ENCODE measurements at places on chromosomes 7 and 10.

GRCh38 chr10:30705101-30705624 lies 75.6 kb upstream of the LYZL2 start:
- no peak for DNase-seq

GRCh38 chr7:92736870-92737269 lies 99.5 kb downstream of the CDK6 start:
- no peak for DNase-seq

DNA sequence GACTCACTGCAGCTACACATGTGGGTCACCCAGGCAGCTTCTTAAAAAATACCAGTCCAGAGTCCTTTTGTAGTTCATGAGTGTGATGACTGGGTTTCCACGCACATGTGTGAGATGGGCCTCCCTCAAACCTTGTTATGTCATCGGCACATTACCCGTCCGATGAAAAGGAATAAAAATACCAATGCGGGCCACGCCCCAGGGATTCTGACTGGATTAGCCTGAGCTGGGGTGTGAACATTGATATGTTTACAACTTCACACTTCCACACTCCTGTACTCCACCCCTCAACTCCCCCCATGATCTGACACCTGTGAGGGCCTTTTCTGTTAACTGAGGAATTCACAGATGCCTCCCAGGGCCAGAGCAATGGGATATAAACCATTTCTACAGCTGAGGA lies 6.2 kb downstream of the SLC29A3 start:
- DNase-seq, result no peak

DNA sequence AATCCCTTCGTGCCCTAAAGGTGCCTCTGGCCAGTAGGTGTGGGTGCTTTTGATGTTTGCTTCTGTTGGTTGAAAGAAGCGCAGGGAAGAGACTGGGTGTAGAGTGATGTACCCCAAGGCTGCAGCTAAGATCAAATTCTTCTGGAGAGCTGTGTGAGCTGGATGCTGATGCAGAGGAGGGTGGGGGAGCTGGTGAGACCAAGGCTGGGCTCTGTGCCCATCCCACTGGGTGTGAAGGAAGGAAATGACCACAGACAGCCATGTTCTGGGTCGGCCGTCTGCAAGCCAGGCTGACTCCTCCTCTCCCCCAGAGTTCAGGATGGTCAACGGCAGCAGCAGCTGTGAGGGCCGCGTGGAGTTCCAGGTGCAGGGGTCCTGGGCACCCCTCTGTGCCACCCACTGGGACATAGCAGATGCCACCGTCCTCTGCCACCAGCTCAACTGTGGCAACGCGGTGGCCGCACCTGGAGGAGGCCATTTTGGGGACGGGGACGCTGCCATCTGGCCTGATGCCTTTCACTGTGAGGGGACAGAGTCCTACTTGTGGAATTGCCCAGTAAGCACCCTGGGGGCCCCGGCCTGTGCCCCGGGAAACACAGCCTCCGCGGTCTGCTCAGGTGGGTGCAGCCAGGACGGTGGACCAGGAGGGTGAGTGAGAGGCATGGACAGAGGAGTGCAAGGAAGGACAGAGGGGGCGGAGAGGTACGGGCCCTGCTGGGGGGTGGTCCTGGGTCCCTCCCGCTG lies 5.1 kb downstream of the SCART1 start:
- DNase-seq, result no peak

- no peak for DNase-seq
Observed at GRCh38 chr7:117064688-117065087, 111.4 kb downstream of the ST7 start.

GRCh38 chr7:48660306-48660870 lies 264.0 kb upstream of the CDC14C start:
- no peak for DNase-seq

DNA sequence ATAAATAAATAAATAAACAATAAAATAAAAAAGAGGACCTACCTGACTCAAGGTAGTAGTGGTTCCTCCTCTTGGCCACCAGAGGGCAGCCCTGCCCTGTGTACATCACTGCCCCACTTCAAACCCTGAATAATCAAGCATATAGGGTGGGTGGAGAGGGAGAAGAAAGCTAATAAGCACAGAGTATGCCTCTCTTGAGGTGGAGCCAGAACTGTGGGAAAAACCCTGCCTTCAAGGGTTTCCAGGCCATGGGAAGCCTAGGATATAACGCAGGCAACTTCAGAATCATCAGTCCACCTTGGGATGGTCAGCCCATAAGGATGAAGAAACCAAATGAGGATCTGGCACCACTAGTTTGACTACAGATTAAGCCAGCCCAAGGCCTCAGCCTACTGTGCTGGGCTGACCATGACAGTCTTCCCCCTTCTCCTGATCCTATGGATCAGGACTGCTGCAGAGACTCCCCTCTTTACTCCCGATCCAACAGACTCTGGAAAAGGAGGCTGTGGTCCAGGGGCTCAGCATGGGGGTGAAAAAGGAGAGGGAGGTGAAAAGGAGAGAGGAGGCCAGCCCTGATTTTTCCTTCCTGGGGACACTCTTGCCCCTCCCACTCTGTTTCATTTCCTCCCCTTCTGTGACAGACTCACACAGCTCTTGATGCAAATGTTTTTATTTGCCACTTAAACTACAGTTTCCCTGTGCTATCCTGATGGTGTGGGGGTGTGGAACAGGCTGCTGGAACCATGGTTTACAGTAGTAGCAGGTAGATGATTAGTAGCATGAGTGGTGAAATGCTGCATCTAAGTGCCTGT lies 10.1 kb downstream of the AVPI1 start:
- DNase-seq, result peak; percentile 77

- no peak for DNase-seq
Observed at GRCh38 chr7:37076668-37077067, 352.4 kb upstream of the AOAH start.

GRCh38 chr7:45278763-45279398 lies 121.3 kb downstream of the RAMP3 start:
- no peak for DNase-seq

DNA sequence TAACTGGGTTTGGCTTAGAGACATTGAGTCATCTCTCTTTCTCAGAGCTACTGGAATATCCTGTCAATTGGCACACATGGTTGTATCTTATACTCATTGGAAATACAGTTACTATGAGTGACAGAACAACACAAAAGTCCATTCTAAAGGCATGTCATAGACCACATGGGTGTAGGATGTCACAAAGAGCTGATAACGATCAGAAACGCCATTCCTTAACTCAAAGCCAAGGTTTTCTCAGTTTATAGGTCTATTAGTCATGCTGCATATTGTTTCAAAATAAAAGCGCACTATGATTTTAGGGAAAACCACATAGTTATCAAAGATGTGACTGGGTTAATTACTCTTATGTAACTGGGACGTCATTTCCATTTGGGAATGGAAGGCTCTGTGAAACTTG lies 147.2 kb upstream of the FAM171A1 start:
- no peak for DNase-seq

DNA sequence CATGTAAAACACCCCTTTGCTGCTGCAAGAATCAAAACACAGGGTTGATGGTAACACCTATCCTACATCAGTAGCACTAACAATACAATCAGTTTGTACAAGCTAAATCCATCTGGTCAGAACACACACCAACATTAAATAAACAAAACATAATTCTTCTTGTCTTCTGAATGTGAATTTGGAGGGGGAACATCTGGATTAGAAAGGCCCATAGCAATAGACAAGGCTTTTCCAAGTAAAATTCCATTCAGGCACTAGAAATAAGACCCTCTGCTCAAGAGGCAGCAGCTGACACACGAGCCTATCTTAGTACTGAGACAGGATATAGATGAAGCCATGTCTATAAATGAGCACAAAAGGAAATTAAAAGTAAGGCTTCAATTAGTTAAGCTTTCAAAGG lies 839.9 kb upstream of the LRRTM3 start:
- no peak for DNase-seq

DNA sequence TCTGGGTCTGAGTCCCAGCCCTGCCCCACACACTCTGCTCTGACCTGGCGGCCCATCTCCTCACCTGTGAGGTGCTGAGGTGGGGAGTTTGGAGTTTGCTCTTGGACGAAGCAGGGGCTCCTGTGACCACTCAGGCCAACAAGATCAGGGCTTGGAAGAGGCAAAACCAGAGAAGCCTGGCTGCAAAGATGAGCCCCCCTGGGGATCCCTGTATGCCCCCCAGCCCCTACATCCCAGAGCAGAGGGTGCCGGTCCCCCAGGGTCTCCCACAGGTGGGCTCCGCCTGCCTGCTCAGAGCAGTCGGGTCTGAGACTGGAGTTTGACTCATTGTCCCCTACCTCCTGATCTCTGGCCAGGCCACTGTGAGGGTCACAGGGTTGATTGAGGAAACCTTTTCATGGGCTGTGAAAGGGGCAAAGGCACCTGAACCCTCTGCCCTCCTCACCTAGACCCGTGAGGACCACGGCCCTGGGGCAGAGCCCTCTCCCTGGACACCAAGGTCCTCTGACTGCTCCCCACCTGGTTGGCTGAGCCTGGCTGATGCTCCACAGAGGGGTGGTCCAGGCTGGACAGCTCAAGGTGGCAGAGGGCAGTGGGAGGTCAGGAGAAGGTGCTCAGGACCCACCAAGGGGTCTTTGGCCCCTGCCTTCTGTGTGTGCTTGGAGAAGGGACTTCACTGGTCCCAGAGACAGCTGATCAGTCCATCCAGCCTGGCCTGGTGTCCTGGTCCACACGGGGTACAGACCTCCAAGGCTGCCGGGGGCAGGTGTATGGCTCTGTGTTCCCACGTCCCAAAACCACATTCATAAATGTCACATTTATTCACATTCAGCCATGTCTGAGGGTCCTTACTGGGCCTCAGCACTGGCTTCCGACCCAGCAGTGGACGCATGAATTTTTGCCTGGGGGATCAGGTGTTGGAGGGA lies 9.1 kb upstream of the SCART1 start:
- DNase-seq, result no peak

GRCh38 chr7:110772615-110773014 lies 318.3 kb upstream of the LRRN3 start:
- no peak for DNase-seq

- no peak for DNase-seq
Observed at GRCh38 chr10:43234471-43235041, 32.3 kb downstream of the RASGEF1A start.

- no peak for DNase-seq
Observed at GRCh38 chr7:134723892-134724291, 55.5 kb upstream of the CALD1 start.

- DNase-seq, result peak; percentile 65
Observed at GRCh38 chr7:46544396-46545008, 623.4 kb upstream of the IGFBP3 start.

DNA sequence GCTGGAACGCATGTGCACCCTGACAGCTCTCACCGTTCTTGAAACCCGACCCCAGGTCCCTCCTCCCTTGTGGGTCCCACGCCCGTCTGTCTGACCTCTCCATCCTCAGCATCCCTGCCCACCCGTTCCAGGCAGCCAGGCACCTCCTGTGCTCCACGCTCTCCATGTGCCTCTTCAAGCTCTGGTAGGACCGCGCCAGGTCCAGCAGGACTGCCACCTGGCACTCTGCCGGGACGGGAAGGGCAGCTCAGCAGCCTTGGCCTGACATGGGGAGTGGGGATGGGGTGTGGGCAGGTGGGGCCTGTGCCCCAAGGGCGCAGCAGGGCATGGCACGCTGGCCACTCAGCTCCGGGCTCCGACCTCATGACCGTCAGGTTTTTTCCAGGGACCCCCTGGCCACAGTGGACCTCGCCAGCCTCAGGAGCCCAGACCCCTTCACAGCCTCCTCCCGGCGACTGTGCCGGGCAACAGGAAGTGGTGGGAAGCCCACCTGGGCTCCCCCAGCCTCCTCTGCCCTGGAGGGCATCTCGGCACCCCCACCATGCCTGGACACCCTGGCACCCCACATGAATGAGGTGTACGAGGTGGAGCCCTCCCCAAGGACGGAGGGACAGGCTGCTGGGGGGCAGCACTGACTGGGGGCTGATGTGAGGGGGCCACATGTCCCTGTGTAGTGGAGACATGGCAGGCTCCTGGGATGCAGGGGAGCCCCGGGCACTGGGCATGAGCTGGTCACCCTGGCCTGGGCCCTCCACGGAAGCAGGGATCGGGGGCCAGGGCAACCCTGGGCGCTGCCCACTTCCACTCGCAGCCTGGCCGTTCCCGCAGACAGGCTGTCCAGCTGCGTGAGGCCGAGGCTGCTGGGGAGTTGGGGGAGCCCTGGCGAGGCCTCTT lies 25.1 kb upstream of the NKX6-2 start:
- DNase-seq, result no peak

DNA sequence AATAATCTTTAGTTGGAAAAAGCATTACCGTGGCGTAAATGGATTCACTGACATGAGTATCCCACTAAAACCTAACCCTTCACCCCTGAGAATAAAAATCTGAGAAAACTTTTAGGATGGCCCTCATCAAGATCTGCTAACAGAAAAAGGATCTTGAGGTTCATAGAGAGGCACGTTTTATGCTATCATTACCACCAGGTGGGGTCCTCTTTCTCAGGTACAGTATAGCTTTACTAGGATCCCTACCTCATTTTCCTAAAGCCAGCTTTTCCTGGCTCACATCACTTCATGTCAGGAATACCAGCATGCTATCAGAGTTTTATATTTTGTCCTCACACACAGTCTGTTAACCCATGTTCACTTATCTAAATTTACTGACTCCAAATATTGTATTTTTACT lies 173.7 kb downstream of the POM121L12 start:
- no peak for DNase-seq

GRCh38 chr7:77811516-77812289 lies 13.1 kb downstream of the PHTF2 start:
- DNase-seq, result no peak

DNA sequence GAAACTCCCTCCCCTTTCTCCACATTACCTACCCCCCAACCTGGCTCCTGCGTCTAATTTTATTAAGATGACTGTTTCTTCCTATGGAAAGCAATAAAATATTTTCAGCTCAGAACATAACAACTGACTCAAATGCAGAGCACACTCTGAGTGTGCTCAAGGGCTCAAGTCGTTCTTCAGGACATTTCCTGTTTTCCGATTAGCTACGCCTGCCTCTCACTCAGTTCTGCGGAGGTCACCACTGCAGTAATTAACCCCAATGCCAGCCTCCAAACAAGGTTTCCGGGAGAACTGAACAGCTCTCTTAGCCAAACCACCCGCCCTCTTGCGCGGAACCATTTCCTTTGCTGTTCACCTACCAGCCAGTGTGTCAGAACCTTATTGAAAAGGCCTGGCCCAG lies 19.3 kb downstream of the MYOF start:
- DNase-seq, result no peak

GRCh38 chr10:546971-547590 lies 142.4 kb downstream of the DIP2C start:
- DNase-seq, result no peak

- DNase-seq, result no peak
Observed at GRCh38 chr7:20232848-20233247, 15.7 kb upstream of the MACC1 start.

- no peak for DNase-seq
Observed at GRCh38 chr7:138741453-138741735, 40.2 kb upstream of the SVOPL start.

- DNase-seq, result no peak
Observed at GRCh38 chr10:126111516-126111915, 215.2 kb downstream of the FANK1 start.
